ENCODE measurements at places on chromosomes 3 and 15.

DNA sequence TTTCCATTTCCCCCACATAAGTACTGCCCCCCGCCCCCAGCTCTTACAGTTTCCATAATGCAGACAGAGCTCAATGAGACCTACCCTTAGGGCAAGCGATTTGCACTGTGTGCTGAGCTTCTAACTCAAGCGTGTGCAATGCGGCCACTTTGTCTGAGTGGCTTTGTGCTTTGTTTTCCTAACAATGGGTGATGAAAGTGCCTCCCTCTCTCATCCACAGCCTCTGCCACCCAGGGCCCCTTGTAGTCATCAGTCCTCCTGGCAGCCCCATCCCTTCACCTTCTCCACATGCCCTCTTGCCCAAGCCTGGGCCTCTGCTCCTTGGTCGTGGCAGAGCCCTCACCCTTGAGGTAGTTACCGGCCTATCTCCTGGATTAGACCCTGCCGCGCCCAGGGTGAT lies 17.2 kb downstream of the DAPK2 start:
- DNase-seq = no peak

GRCh38 chr3:107977221-107978130 lies 113.4 kb downstream of the CD47 start:
- DNase-seq = no peak

- no peak for DNase-seq
Measured at GRCh38 chr3:30904996-30905395, 10.5 kb upstream of the GADL1 start.

DNA sequence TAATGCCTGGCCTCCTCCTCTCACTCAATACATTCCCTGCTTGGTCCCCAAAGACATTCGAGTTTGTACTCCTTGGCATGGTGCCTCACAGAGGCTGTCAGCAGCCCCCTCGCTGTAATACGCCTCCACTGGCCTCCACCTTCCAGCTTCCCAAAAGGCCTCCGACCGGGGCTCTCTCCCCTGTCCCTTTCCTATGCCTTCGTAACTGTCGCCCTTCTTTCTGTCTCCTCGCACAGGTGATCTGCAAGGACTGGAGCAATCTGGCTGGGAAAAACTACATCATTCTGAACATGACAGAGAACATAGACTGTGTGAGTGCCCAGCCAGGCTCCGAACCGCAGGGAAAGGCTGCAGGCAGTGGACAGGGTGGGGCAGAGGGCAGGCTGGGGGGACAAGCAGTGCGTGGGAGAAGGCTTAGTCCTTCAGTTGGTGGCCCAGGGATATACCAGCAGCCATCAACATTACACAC lies 10.7 kb upstream of the ABTB1 start:
- no peak for DNase-seq

DNA sequence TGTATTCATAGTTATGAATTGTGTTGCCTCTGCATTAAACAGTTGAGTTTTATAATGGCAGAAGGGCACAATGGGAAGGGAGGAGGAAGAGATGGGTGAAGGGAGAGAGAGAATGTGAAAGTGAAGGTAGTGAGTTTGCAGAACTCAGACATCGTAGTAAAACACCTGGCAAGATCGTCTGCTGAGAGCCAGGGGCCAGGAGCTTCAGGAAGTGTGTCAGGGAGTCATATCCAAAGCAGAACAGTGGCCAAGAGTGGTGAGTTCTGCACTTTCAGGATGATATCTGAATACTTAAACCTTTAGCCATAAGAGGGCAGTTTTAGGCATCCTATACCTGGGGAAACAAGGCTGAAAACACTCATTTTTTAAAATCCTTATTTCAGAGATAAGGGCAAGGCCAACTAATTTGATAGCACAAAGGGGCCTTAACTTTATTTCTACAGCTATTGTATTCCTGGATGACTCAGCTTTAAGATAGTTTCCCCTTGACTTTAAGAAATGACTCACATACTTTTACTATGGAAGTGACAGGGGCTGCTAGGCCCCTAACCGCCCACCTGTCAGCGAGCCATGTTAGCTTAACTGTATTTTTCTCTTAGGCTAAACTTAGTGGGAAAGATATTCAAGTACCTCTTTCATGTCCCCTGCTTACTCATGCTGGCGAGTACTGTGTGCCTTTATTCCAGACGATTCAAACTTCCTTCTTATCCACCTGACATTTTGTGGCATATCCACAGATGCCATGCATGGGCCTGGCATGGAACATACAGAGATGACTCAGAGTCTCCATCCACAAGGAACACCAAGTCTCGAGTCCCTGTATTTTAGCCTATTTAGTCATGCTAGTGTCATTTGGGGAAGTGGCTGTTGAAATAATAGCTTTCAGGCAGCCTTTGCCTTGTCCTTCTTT lies 53.9 kb downstream of the RLBP1 start:
- DNase-seq = peak; percentile 72

DNA sequence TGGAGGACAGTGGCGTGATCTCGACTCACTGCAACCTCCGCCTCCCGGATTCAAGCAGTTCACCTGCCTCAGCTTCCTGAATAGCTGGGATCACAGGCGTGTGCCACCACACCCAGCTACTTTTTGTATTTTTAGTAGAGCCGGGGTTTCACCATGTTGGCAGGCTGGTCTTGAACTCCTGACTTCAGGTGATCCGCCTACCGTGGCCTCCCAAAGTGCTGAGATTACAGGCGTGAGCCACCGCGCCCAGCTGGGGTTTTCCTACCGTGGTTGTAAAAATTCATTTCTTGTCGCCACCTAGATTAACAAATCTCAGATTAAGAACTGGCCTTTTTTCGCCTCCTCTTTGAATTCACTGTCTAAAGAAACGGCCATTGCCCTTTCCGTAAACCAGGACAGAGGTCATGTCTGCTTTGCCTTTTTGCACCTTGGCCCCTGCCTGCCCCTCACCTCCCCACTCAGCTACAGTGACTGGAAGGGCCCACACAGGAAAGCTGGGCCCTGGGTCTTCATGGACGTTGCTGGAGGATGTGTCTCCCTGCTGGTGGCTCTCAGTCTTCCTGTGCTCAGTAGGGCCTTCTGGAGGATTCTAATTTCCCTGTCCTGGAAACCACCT lies 17.2 kb downstream of the ZNF710 start:
- DNase-seq = no peak

GRCh38 chr15:70043590-70043989 lies 54.1 kb downstream of the TLE3 start:
- DNase-seq = no peak

- DNase-seq = no peak
Measured at GRCh38 chr15:54014067-54014655, 35.9 kb downstream of the UNC13C start.

GRCh38 chr3:144055604-144056003 lies 84.0 kb downstream of the DIPK2A start:
- no peak for DNase-seq

DNA sequence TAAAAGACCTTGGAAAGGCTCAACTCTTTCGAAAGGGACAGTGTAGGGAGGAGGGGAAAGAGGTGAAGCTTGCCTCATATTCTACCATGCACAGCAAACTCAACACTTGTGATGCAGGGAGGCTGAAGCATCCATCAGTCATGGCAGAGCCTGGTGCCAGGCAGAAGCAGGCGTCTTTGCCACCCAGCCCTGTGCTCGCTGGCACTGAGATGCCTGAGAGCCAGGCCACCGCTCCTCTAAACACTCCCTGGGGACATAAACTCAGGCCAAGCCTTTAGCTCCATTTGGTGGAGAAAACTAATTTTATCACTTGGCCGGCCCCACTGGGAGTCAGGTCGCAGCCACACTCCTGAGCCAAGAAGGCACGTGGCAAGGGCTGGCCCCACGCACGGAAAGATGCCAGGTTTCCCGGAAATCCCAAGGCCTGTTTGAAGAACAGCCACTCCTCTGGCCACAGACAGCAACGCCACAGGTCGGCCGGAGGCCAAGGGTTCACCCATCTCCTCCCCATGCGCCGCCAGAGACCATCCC lies 30.7 kb downstream of the XXYLT1 start:
- no peak for DNase-seq

DNA sequence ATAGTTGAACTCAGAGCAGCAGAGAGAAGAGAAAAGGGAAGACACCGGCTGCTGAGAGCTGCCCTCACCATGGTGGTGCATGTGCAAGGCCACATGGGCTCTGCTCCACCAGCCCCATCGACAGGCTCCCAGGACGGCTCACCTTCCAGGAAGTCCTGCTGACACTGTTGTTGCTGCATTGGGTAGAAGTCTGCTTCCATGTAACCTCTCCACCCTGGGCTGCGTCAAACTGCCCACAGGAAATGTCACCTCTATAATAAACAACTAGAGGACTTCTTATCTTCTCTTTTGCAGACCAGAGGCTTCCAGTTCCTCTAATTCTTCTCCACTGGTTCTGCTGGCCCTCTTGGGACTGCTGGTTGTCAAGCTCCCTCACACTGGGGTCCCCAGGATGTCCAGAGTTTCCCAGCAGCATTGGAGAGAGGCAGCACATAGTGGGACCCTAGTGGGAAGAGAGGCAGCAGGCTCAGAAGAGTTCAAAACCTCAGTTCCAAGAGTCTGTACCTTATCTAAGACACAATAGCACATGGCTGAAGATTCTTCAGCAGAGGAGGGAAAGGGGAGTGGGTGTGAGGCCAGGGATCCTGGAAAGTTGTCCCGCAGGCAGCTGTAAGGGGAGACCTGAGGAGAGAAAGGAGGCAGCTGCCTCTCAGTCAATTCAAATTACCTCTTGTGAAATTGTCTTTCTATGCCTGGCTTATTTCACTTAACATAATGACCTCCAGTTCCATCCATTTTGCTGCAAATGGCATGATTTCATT lies 5.8 kb upstream of the CCR3 start:
- DNase-seq = no peak

- DNase-seq = no peak
Measured at GRCh38 chr3:184165543-184165942, 9.1 kb upstream of the AP2M1 start.

GRCh38 chr3:156483426-156483825 lies 71.5 kb downstream of the SSR3 start:
- DNase-seq = no peak

DNA sequence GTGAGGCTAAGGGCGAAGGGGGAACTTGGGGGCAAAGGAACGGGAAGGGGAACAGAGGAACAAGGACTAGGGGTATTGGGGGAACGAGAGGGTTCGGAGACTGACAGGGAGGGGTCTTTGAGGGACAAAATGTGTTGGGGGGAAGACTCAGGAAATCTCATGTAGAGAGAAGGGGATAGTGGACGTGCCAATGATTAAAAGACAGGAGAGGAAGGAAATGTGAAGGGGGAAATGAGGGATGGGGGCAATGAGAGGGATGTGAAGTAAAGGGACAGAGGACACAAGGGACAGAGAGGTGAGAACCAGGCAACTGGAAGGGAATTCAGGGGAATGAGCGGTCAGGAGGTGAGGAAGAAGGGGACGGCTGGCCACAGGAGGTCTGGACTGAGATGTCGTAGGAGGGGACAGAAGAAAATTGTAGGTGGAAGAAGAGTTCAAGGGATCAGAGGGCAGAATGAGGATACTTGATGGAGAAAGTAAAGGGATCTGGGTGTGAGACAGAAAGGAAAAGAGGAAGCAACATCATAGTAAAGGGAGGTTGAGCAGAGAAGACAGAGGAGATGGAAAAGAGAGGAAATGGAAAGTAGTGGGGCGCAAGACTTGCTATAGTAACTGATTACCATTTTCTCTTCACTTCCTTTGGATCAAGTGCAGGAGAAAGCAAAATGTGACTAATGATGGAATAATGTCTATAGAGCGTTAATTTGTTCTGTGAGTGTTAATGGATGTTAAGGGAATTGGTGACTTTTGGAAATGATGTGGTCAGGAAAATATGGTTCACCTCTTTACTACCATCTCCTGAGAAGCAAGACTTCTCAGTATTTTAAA lies 749 bp downstream of the RAB8B start:
- DNase-seq = no peak

GRCh38 chr3:183181606-183182005 lies 19.1 kb upstream of the LAMP3 start:
- no peak for DNase-seq

GRCh38 chr3:134544316-134544715 lies 58.5 kb downstream of the CEP63 start:
- no peak for DNase-seq

DNA sequence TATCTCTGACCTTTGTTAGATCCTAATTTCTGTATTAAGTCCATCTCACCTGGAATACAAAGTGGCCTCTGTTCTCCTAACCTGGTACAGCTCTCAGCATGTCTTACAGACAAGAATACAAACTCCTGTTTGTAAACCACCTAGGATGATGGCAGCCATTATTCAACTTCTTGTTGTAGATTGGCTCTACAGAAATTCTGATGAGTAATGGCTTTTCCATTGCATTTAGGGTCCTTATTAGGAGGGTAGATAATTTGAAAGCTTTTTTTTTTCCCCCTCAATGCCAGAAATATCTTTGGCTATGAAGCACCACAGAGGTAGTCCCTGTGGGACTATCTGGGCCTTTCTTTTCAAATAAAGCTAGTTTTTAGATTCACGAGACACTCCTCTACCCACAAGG lies 9.8 kb downstream of the NR2E3 start:
- DNase-seq = no peak

DNA sequence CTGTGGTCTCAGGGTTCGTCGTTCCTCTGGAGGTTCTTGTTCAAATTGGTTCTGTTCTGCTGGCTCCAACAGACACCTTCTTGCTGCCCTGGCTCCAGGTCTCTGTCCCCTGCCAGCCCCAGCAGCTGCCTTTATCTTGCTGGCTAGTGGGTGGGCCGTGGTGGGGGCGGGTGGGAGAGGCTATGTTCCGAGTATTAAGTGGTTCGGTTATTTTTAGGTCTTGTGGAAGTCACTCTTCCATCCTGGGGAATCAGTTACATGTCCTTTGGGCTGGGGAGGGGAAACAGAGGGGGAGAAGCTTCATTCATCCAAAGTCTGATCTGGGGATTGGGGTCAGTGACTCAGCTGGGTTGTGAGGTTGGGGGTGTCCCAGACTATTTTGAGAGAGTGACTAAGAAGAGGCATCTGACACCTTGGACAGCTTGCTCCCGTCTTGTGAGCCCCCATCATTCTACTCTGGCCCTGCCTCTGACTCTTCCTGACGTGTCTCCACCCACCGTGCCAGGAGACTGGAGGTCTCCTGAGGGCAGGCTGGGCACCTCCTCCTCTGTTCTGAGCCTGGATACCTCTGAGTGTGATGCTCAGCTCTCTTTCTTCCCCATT lies at the start of gene XIRP1:
Gene XIRP1 (minus strand): TSS at position 106 of the 603 bp plus-strand sequence. CDS start 3,150 bp downstream, outside the sequence.
- DNase-seq = peak; percentile 52

GRCh38 chr15:39135989-39136388 lies 444.9 kb upstream of the THBS1 start:
- DNase-seq = no peak

DNA sequence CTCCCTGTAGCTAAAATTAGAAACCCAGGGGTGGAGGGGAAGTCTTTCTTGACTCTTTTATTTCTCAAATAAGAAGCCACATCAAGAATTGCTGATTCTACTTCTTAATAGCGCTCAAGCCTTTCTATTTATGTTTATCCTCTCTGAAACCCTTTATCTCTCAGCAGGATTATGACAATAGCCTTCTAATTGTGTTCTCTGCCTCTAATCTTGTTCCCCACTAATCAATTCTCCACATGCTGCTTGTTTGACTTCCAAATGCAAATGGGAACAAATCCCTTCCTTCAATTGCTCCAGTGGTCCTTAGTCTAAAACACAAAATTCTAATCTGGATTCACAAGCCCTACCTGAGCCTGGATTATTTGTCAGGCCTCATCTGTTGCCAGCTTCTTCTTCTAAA lies 43.7 kb upstream of the CFAP20DC start:
- no peak for DNase-seq

GRCh38 chr15:77040673-77041072 lies 30.2 kb downstream of the TSPAN3 start:
- no peak for DNase-seq

GRCh38 chr3:14246414-14246813 lies 67.8 kb downstream of the LSM3 start:
- no peak for DNase-seq
